ENCODE measurements at places on chromosomes 5 and 9.

- DNase-seq: no peak
Observed at GRCh38 chr9:12843735-12844134, 68.9 kb downstream of the LURAP1L start.

DNA sequence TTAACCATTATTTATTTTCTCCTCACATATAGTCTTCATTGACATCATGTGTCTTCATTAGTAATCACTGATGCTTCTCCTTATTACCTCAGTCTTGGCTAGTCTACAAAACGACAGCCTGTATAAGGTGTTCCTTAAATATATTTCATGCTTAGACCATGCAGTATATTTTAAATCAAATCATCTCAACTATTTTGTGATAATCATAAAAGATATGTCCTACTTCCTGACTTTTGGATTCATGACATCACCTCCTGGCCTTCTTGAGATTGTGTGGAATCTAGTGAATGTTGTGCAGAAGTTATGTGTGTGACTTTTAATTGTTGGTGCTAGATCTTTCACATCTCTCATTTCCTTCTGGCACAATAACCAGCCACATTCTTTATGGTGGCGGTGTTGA is 1339.3 kb upstream of the C9orf72 start:
- DNase-seq: no peak

- DNase-seq: no peak
Observed at GRCh38 chr5:125422342-125422741, 675.9 kb upstream of the ZNF608 start.

GRCh38 chr9:137236936-137237421 is 4.1 kb upstream of the TUBB4B start:
- no peak for DNase-seq

DNA sequence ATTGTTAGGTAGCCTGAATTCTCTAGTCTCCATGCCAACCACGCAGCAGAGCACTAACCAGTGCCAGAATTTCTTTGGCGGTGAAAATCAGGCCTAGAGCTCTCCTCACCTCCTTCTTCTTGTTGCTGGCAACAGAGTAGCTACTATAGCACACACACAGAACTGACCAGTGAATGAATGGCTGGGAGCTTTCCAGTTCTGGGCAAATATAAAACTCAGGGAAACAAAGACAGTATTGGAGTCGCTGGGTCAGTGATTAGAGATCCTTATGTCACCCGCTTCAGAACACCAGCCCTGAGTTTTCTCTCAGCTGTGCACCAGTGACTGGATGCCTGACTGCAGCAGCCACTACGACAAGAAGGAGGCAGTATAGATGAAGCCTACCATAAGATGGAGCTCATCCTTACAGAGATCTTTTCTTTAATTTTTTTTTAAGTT is 26.9 kb upstream of the FEM1C start:
- DNase-seq: no peak

- no peak for DNase-seq
Observed at GRCh38 chr5:107764282-107764681, 93.5 kb upstream of the EFNA5 start.

GRCh38 chr9:122055701-122056100 is 37.4 kb downstream of the TTLL11 start:
- no peak for DNase-seq

- no peak for DNase-seq
Observed at GRCh38 chr5:180811623-180812124, 9.1 kb upstream of the MGAT1 start.

DNA sequence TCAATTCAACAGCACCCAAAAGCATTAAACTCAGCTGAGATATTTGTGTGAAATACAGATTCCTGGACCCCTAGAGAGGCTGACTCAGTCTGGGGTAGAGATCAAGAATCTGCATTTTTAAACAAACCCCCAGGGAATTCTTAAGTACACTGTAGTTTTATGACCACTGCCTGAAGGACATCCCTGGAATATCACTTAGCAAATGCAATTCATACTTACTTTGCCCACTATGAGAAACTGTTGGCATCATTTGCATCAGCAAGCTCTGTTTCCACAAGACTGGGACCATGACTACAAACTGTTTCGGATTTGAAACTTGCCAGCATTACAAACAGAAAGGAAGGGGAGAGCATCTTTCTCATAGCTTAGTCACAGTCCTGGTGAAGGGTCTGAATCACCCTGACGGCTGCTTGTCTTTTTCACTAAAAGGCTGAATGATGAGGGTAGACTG is 63.7 kb downstream of the MLLT3 start:
- DNase-seq: no peak

DNA sequence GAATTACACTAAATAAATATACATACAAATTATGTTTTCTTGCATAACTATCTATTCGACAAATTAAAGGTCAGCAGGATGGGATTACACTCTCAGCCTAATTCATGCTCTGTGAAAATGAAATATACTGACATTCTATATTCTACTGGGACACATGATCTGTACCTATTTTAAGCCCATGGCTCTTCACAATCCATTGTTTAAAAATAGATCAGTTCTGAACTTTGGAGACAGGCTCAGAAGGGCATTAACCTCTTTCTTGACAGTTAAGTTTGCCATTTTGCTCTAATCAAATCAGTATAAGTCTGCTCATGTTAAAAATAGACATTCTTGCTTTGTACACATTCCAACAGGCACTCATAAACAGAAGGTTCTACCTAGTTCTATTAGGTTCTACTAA is 361.2 kb downstream of the HCN1 start:
- no peak for DNase-seq

DNA sequence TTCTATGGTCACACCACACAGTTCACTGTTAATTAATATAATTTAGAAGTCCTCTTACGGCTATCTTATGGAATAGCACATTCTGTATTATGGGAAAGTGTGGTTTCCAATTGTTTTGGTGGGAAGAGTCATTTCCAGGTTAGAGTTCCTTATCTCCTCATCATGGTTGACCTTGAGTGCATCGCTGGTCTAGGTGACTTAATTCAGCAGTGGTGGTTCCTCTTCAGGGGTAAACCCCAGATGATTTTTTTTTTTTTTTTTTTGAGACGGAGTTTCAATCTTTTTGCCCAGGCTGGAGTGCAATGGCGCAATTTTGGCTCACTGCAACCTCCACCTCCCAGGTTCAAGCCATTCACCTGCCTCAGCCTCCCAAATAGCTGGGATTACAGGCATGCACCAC is 106.9 kb downstream of the UGCG start:
- no peak for DNase-seq

DNA sequence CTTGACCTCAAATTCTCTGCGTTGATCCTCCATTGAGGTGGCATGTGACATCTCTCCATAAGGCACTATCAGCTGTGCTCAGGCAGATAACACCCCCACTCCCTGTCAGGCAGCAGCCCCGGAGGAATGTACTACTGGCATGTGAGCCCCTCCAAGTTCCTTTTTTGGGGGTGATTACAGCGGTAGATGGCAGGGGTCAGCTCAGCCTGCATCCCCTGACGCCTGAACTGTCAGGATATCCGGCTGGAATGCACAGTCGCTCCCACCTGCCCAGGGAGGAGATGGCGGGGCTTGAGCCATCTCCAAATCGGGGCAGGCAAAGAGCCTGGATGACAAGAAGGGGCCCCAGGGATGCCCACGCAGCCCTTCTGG is 40.8 kb downstream of the FAM78A start:
- peak; percentile 53 for DNase-seq

DNA sequence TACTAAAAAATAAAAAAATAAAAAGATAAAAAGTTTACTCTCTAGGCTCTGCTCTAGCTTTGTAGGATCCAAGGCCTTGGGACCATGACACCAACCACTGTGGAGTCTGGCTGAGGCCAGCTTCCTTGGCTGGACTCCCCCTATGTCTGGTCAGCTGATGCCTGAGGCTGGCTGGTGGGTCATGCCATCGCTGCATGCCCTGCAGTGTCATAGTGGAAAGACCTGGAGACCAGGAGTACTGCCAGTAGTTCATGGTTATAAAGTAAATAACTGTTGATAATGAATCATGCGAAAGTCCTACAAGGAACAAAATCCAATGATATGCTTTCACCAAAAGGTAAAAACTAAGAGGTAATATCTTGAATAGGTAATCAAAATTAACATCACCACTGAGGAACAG is 43.2 kb downstream of the GARNL3 start:
- no peak for DNase-seq

- DNase-seq: no peak
Observed at GRCh38 chr5:173010021-173010420, 26.4 kb downstream of the ATP6V0E1 start.

- DNase-seq: no peak
Observed at GRCh38 chr9:93681269-93682154, 105.1 kb downstream of the PHF2 start.

DNA sequence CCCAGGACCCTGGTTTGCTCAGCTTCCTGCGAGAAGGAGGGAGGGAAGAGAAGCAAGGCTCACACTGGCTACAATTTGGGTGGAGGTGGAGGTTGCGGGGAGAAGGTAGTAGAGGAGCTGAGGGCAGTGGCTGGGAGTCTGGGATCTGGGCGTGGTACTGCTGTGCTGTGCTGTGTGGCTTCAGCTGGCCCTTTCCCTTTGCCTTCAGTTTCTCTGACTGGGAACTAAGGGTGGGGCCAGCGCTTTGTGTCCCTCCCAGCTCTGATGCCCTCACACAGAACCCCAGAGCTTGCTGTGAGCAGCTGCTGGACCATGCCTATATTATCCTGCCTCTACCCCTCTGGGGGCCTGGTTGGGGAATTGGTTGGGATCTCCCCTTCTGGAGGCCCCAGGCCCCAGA is 60.9 kb downstream of the RGS3 start:
- no peak for DNase-seq

DNA sequence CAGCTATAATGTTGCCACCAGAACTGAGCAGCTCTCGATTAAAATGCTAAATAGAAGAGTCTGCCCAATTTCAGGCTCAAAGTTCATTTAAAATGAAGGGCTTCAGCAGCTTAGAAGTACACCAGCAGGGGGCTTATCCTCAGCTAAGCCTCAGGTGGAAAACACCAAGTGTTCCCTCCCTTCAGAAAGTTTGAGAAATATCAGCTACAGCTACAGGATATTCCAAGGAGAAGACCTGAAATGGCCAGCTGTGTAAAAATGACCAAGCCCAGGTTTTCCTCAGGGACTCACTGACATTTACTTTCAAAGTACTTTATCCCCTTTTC is 395.4 kb downstream of the DTWD2 start:
- DNase-seq: no peak

GRCh38 chr5:38941912-38942311 is 96.1 kb downstream of the OSMR start:
- no peak for DNase-seq

- no peak for DNase-seq
Observed at GRCh38 chr9:8614926-8615440, 815.4 kb upstream of the DMAC1 start.

GRCh38 chr9:132970324-132971062 is 8.0 kb upstream of the GFI1B start:
- DNase-seq: no peak

DNA sequence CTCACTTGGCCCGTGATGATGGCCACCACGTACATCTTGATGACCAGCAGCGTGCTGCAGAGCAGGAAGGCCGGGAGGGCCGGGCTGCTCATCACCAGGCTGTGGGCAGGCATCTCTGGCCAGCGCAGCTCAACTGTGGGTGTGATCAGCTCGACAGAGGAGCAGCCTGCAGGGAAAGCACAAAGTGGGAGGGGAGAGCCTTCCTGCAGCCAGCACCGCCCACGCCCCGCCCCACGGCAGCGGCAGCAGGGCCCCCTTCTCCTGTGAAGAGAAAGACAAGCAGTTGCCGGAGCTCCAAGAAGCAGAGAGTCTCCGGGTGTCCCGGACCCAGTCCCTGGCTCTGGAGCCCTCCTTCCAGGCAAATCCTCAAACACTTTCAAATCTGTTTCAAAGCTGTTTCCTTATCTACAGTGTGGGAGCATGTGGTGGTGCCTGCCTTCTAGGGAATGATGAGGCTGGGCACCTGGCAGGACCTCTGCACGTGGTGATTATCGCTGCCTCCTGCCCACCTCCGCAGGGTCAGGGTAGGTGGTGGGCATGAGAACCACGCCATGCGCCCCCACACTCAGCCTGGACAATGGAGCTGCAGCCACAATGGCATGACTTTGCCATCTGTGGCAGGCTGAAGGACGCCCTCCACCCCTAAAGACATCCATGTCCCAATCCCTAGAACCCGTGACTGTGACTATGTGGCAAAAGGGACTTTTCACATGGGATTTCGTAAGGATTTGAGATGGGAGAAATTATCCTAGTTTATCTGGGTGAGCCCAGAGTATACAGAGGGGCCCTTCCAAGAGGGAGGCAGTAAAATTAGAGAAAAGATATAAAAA is at the start of gene PTGES:
PTGES (minus strand) TSS at position 143 of the 830 bp plus-strand sequence; CDS start at position 113, 30 bp downstream.
- DNase-seq: peak; percentile 60

GRCh38 chr5:99316484-99316883 is 387.7 kb upstream of the CHD1 start:
- no peak for DNase-seq

DNA sequence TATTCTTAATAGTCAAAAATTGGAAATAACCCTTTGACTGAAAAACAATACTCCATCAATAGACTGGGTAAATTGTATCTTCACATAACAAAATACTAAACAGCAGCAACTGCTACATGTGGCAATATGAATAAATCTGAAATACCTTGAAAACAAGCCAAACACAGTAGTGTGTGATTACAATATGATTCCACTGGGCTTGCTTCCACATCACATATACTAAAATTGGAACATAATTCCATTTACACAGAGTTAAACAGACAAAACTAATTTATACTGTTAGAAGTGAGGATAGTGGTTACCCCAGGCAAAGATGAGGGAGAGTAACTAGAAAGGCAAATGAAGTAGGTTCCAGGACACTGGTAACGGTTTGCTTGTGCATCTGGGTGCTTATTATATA is 20.4 kb downstream of the FNIP1 start:
- no peak for DNase-seq

DNA sequence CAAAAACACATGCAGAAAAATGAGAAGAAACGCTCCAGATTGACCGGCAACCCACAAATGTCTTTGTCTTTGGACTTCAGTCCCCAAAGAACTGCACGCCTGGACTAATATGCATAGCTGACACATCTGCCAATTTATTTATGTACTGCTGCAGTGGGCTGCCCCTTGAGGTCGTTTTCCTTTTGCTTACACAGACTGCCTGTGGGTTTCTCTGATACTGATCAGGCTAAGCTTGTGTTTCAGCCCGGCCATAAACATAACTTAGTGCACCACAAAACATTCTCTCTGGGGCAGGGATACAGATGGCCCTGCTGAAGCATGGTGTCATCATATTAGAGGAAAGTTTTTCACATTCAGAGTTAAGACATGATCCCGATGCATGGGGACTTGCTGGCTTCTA is 75.4 kb downstream of the NUDT12 start:
- DNase-seq: no peak

- no peak for DNase-seq
Observed at GRCh38 chr9:90641884-90642487, 638 bp downstream of the DIRAS2 start.

DNA sequence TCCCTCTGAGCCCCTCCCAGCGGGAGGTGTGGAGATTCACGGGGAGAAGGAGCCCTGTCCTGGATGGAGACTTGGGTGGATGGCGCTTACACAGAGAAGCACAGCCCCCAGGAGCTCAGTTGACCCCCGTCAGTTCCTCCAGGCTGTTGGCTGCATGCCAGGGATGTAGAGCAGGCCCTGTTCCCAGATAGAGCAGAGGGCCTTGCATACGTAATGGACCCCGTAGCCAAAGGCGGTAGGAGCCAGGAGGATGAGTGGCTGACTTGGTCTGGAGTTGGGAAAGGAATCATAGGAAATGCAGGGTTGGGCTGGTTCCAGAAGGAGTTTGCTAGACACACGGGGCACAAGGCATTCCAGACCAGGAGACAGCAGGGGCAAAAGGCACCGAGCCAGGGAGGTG is 2.5 kb downstream of the PMPCA start:
- no peak for DNase-seq

GRCh38 chr5:137635521-137635921 is 100.4 kb downstream of the KLHL3 start:
- DNase-seq: no peak

- DNase-seq: no peak
Observed at GRCh38 chr5:176144508-176144907, 93.7 kb upstream of the SIMC1 start.

Measured in hematopoietic multipotent progenitor cell treated with erythropoietin and hydrocortisone succinate and interleukin-3 and kit ligand, for 8 days (in vitro differentiated cells).